Heart left ventricle (tissue), 16 donors: ENCODE measurements at places on chromosomes 4 and X. TPM values are rescaled to one million over a fixed set of nuclear protein-coding genes. Genes with fewer than 3 reads are reported as not detected.

Gene SHISA3
- 9.6 TPM for polyA plus RNA-seq

Gene MAGEH1
- 6.0 TPM for polyA plus RNA-seq

Gene CACNA1F
- polyA plus RNA-seq, result 0.04 TPM

Gene GAB1
- 25.2 TPM for polyA plus RNA-seq

Gene GNRHR
- not detected for polyA plus RNA-seq

Gene TMEM192
- polyA plus RNA-seq, result 21.1 TPM

Gene MXD4
- 39.0 TPM for polyA plus RNA-seq

Gene MOB1B
- polyA plus RNA-seq, result 7.2 TPM

Gene ARAP2
- polyA plus RNA-seq, result 0.39 TPM

Gene PSAPL1
- polyA plus RNA-seq, result not detected

Gene LDB2
- polyA plus RNA-seq, result 23.5 TPM

Gene ZCCHC18
- 0.51 TPM for polyA plus RNA-seq

Gene HSFX2
- polyA plus RNA-seq, result 0.57 TPM

Gene FAM47A
- polyA plus RNA-seq, result not detected

Gene TCEAL2
- 0.53 TPM for polyA plus RNA-seq

Gene TKTL2
- polyA plus RNA-seq, result not detected

Gene ZAR1
- not detected for polyA plus RNA-seq

Gene GAR1
- 13.1 TPM for polyA plus RNA-seq

Gene ERAS
- polyA plus RNA-seq, result not detected

Gene AGTR2
- 0.11 TPM for polyA plus RNA-seq

Gene SRPX
- 137 TPM for polyA plus RNA-seq

Gene TEC
- 1.1 TPM for polyA plus RNA-seq

Gene KLF8
- polyA plus RNA-seq, result 3.5 TPM

Gene FGG
- 0.50 TPM for polyA plus RNA-seq

Gene RHOH
- not detected for polyA plus RNA-seq

Gene MAGEA2
- not detected for polyA plus RNA-seq

Gene HSFX3
- 0.23 TPM for polyA plus RNA-seq

Gene TAPT1
- 23.8 TPM for polyA plus RNA-seq

Gene CLTRN
- 1.4 TPM for polyA plus RNA-seq

Gene MAGEA12
- not detected for polyA plus RNA-seq

Gene ATP2B3
- polyA plus RNA-seq, result not detected

Gene ARSJ
- 0.68 TPM for polyA plus RNA-seq

Gene NHS
- polyA plus RNA-seq, result 0.38 TPM

Gene NAA11
- not detected for polyA plus RNA-seq

Gene PFKFB1
- polyA plus RNA-seq, result 0.11 TPM

Gene ANXA3
- 25.3 TPM for polyA plus RNA-seq

Gene ASB12
- 1.4 TPM for polyA plus RNA-seq

Gene SHOX
- polyA plus RNA-seq, result not detected

Gene RADX
- polyA plus RNA-seq, result 0.38 TPM

Gene GATA1
- polyA plus RNA-seq, result not detected

Gene ARHGAP6
- 2.2 TPM for polyA plus RNA-seq

Gene RAB9B
- polyA plus RNA-seq, result 8.3 TPM

Gene SPANXA2
- not detected for polyA plus RNA-seq

Gene KCTD8
- polyA plus RNA-seq, result not detected

Gene HPGDS
- 0.26 TPM for polyA plus RNA-seq

Gene SLC16A2
- polyA plus RNA-seq, result 7.7 TPM

Gene RNF175
- 0.44 TPM for polyA plus RNA-seq

Gene HSFX1
- 1.6 TPM for polyA plus RNA-seq

Gene MAGEB17
- 0.15 TPM for polyA plus RNA-seq

Gene BTC
- 0.15 TPM for polyA plus RNA-seq

Gene TAF9B
- 15.7 TPM for polyA plus RNA-seq

Gene LUZP4
- polyA plus RNA-seq, result not detected

Gene SLC49A3
- polyA plus RNA-seq, result 5.2 TPM

Gene MAGEA1
- not detected for polyA plus RNA-seq

Gene DCAF12L2
- polyA plus RNA-seq, result 0.04 TPM

Gene CCDC149
- 6.9 TPM for polyA plus RNA-seq
